ENCODE measurements at places on chromosomes 5 and 9. TPM values are rescaled to one million over a fixed set of nuclear protein-coding genes. Genes with fewer than 3 reads are reported as not detected.

DNA sequence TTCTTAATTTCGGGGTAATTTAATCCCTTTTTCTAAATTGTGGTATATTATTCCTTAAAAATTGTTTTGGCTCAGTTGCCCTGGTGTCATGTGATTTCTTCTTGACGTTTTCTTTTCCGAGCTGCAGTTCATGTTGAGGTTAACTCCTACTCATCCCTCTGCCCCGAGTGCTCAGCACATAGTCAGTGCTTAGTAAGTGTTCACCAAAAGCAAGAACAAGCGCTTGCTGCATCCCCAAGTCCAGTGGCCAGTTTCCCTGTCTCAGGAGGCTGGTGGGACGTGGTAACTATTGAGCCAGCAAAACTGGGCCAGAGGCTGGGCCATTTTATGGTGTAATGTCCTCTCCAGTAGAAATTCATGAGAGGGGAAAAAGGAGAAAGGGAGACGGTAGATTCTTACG lies 23.3 kb downstream of the TRIO start:
- DNase-seq: no peak

- no peak for DNase-seq
Observed at GRCh38 chr5:90408571-90409317, 812 bp downstream of the CETN3 start.

DNA sequence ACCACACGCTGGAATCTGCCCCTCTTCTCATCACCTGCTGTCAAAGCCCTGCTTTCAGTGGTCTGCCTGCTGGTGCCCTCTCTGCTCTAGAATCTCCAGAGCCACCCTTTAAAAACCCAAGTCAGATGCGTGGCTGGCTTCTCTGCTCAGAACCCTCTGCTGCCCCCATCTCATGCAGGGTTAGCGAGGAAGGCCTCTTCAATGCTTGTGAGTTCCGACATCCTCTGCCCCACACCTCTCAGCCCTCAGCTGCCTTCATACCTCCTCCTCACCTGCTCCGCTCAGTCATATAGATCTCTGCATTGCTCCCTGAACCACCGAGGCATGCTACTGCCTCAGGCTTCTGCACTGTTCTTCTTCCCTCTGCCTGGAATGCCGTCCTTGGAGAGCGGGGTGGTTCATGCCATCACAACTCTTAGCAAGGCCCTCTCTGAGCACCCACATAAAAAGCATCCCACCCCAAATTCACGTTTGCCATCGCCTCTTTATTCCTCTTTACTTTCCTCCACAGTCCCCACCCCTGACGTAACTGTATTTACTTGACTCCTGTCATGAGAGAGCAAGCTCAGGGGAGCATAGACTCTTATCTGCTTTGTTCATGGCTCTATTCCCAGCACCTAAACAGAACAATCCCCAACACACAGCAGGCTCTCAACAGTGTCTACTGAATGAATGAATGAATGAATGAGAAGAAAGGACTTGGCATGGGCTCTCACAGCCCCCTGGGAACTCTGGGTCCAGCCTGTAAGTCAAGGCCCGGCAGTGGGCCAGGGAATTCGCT lies 10.4 kb downstream of the SHB start:
- DNase-seq: no peak

GRCh38 chr9:1400983-1401382 lies 350.8 kb downstream of the DMRT2 start:
- no peak for DNase-seq

The OR1J2 gene
- not detected for polyA plus RNA-seq

- no peak for DNase-seq
Observed at GRCh38 chr9:115367780-115368525, 250.0 kb upstream of the TNC start.

DNA sequence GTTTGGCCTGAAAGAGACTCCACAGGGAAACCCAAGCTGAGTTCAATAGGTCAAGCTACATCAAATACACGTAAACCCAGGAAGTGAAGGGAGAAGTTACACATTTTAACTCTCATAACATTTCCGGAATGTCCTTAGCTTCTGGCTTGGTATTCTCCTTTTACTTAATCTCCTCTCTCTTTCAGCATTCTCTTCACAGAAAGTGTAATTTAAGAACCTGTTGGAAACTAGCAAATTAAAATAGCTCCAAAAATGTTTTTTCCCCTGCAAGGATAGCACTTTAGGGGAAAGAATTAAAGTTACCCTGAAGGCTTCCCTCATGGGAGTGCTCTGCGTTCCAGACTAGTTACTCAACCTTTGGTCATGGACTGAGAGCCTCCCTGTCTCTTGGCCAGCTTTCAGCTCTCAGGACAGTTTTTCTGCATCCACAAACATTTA lies 292.7 kb upstream of the TARS1 start:
- peak; percentile 30 for DNase-seq

- DNase-seq: no peak
Observed at GRCh38 chr5:25641124-25641523, 996.3 kb upstream of the CDH10 start.

The AOPEP gene
- 30.1 TPM for polyA plus RNA-seq

DNA sequence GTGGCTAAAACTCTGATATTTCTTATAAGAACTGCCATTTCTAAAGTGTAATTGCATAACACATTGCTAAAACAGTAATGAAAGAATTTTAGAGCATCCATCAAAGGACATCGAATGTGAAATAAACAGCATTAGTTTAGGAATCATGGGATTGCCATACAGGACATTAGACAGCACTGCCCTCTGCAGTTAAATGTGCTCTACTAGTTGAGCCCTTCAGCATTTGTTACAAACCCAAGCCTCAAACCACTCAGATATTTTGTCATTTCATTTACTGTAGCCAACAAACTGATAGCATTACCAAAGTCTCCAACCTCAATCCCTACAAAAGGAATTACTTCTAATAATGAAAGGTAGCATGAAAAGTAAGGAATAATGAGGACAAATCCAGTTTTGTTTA lies 116.8 kb upstream of the COX7C start:
- no peak for DNase-seq

- no peak for DNase-seq
Observed at GRCh38 chr5:35924122-35924949, 14.1 kb downstream of the CAPSL start.

DNA sequence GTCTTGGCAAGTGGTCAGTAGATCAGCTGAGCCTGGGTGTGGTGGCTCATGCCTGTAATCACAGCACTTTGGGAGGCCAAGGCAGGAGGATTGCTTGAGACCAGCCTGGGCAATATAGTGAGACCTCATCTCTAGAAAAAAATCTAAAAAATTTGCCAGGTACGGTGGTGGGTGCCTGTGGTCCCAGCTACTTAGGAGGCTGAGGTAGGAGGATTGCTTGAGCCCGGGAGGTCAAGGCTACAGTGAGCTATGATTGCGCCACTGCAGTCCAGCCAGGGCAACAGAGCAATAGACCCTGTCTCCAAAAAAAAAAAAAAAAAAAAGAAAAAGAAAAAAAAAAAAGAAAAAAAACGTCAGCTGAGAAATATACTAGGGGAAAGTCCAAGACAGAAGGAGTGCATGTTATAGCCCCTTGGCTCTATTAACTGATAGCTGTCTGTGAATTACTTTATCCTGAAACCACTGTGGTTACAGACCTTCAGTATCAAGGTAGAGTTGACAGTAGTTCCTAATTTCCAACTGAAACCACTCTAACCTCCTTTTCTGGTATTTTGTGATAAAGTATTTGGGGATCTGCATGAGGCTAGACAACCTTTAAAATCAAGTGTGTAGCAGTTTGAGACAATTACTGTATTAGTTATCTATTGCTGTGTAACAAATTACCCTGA lies 2.3 kb upstream of the INIP start:
- DNase-seq: no peak

DNA sequence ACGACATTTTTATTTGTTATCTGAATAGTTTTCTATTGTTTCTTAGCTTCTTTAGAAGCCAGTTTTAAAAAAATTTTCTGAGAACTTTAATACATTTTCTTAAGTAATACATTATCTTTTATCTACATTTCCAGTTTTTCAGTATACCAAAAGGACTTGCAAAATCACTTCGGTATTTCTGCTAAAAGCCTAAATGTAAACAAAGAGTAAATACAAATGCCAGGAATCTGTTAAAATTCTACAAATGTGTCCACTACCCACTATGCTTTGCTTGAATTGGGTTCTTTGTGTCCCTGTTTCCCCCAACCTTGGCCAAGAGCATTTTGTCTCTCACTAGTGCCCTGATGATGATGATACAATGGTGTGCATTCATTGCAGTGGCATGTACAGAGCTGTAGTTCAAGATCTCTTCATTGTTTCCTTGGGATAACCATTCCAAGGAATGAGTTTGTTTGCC lies 611.2 kb downstream of the NR2F1-AS1 start:
- DNase-seq: no peak

DNA sequence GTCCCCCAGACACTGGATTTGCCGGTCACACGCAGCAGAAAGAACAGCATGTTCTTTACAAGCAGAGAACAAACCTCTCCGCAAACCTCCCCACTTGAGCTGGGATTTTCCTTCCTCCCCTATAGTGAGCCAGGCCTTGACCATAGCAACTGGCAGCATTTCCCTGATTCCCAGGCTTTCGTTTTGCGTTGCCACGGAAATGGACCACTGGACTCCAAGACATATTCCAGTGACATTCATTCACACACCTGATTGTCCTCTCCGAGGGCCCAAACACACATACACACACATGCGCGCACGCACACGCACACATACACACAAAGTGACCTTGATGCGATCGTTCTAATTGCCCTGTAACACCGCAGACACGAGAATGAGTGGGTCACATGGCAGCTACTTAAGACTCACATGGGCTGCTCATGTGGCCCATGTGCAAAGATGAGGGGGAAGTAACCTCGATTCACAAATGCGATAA lies 80.9 kb upstream of the CPEB4 start:
- no peak for DNase-seq

- DNase-seq: no peak
Observed at GRCh38 chr5:65892801-65893200, 33.6 kb upstream of the ERBIN start.

The TPM2 gene
- 67.0 TPM for polyA plus RNA-seq

DNA sequence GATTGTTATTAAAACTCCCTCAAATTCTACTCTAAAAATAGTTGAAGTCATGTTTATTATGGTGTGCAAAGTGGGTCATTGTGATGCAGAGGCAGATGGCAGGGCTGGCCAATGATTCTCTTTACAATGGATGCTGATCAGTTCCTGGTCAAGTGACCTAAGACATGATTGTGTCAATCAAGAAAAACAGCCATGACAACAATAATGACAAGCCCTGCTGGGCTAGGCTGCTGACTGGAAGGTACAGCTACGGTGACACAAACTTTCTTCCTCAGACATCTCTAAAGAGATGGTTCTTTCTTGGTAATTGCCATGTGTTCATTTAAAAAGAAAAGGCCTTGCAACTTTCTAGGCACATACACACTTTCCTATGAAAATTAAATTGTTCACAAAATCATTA lies 3.6 kb downstream of the SLC24A2 start:
- no peak for DNase-seq

DNA sequence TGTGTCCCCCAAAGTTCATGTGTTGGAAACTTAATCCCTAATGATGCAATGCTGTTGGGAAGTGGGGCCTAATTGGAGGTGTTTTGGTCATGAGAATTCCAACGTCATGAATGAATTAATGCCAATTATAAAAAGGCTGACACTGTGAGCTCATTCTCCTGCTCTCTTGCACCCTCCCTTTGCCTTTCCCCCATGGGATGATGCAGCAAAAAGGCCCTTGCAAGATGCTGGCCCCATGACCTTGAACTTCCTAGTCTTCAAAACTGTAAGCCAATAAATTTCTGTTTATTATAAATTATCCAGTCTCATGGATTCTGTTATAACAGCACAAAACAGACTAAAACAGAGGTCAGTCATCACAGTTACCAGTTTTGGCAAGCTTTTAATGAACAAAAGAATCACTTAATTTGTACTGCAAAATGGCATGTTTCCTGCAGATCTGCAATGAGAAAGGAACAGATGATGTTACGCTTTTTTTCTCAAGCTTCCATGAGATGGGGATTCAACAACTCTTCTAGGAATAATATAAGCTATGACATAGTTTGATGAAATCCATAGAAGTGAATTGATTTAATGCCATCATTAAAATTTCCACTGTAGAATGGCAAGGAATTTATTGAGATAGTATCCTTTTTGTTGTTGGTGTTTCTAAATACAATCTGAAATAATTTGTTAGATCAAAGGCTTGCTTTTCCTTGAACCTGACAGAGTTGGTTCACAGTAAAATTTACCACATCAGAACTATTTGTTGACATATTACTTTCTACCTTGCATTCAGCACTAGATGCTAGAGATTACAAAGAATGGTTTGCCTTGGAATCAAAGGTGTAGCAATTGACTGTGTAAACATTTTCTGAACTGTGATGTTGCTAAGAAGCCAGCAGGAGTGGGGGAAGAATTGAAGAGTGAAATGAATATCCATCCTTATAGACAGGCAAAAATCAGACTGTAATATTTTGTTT lies 29.3 kb upstream of the RFK start:
- DNase-seq: no peak

The MSX2 gene
- 2.7 TPM for polyA plus RNA-seq

GRCh38 chr5:75052192-75053053 lies at the start of gene GCNT4:
GCNT4 (minus strand) TSS chr5:75052558; CDS start chr5:75030037, 22,521 bp downstream.
- DNase-seq: no peak

All from keratinocyte (primary cell).